ENCODE measurements at places on chromosomes 11 and 22.

- no peak for DNase-seq
These were observed 4.0 kb downstream of the PYGM start for GRCh38 chr11:64755681-64756361.

GRCh38 chr11:2194877-2195755 is 23.5 kb upstream of the TH start:
- no peak for DNase-seq

GRCh38 chr22:35407362-35407761 is 7.4 kb downstream of the MCM5 start:
- DNase-seq, result no peak

DNA sequence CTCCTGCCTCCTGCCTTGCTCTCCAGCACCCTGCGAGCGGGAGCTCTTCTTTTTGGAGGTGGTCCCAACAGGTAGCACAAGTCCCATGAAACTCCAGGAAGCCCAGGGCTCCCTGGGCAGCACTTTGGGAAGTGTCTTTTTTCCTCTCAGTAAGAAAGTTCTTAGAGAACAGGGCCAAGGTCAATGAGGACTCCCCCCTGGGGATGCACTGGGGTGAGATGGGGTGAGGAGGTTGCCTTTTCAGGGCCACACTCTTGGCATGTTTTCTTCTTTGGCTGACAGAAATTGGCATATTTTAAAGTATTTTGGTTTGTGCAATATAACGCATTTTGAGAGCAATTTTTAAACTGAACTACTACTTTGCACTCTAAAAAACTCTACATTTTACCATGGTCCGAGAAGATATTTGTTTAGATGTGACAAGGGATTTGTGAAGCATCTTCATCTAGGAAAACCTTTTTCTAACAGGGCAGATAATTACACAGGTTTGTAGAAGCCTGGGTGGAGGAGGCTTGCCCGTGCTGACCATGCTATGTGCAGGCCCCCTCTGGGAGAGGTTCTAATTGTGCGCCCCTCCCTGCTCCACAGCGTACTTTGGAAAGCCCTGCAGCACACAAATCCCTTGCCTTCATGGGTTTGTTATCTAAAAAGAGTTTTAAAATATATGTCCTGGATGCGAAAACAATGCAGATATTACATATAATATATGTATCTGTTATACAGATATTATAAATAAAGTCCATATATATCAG is 140.4 kb downstream of the WNT7B start:
- DNase-seq, result no peak

- DNase-seq, result peak; percentile 87
These were observed at the start of gene ASRGL1 for GRCh38 chr11:62337303-62338181. Gene ASRGL1 (plus strand): TSS chr11:62337448. CDS start chr11:62337978, 530 bp downstream.

- no peak for DNase-seq
These were observed 53.4 kb upstream of the CRYBB3 start for GRCh38 chr22:25146307-25146706.

DNA sequence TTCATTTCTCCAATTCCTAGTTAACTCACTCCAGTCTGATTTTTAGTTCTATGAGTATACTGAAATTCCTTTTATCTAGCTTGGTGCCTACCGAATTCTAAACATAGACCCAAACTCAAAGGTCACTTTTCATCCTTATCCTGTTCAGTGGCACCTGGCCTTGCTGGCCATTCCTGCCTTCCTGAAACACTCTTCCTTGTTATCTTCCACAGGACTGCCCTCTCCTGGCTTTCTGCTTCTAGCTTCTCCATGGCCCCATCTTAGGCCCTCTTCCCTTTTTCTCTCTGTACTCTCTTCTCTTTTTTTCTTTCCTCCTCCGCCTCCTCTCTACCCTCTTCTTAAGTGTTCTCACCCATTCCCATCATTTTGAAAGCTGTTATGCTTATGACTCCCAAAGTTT is 87.3 kb downstream of the WNT11 start:
- DNase-seq, result no peak

- no peak for DNase-seq
These were observed 164.4 kb downstream of the BRD1 start for GRCh38 chr22:49663311-49663711.

- no peak for DNase-seq
These were observed 1423.9 kb downstream of the BRD1 start for GRCh38 chr22:48403521-48404403.

DNA sequence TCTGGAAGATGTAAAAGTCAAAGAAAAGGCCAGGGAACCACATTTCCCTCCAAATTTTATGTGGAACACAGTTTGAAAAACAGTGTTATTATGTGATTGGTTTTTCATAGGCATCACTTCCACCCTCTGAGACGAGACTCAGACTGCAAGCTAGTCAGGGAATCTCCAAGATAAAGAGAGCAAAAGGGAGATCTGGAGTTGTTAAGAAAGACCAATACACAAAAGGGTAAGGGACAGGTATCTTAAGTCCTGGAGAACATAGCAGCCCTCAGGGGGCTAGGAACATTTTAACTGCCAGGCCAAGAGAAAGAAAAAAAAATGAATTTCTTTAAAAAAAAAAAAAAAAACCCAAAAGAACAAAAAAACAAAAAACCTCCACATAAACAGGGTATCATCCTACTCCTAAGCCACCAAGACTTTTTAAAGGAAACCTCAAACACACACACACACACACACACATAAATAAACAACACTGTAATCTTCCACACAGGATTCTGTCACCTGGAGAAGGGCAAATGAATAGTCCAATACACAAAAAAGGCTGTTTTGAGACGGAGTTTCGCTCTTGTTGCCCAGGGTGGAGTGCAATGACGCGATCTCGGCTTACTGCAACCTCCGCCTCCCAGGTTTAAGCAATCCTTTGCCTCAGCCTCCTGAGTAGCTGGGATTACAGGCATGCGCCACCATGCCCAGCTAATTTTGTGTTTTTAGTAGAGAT is 44.5 kb downstream of the CELF1 start:
- DNase-seq, result no peak

DNA sequence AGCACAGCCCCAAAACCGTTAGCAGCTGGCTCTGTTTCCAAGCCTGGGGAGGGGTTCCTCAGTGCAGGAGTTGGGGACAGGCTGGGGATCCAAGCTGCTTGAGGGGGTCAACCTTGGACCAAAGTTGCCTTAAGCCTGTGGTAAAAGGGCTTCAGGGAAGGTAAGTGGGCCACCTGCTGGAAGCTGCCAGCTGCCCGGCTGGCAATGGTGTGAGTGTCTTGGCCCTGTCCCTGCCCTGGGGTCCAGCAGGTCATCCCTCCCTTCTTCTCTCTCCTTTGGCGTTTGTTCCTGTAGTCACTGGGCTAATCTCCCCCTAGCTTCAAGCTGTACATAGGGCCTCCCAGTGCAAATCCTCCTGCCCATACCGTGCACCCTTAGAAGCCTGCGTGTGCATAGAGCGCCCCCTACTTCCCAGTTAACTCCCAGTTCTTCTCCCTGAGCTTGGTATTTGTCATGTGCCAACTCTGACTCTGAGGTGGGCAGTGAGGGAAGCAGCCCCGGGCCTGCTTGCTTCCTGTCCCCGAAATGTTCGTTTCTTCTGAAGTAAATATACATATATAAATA is 4.4 kb downstream of the TMEM258 start:
- DNase-seq, result peak; percentile 50

DNA sequence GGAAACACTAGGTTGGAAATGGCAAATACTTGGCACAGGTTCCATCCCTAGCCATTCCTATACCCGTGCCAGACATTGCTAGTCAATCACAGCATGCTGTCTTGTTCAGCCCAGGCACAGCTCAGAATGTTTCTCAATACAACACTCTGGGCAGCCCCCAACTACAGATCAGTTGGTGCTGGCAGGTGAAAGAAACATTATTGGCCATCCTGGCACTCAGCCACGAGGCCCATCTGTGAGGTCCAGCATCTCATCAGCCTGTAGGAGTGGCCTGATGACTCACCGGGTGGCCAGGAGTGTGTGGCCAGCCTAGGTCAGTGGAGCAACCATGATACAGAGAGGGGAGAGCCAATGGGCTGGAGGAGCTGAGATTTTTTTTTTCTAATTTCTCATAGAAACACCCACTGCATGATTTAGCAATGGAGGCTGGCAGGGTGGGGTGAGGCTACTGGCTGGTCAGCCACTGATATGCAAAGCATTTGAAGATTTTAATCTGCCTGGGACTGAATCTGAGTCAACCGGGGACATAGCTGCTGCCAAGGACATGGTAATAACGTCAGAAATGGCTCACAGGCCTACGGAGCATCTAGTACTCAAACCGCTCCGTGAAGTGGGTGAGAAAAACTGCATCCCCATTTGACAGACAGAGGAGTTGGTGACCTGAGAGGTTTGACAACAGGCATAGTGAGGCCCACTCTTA is 5.4 kb downstream of the MYO18B start:
- peak; percentile 87 for DNase-seq

DNA sequence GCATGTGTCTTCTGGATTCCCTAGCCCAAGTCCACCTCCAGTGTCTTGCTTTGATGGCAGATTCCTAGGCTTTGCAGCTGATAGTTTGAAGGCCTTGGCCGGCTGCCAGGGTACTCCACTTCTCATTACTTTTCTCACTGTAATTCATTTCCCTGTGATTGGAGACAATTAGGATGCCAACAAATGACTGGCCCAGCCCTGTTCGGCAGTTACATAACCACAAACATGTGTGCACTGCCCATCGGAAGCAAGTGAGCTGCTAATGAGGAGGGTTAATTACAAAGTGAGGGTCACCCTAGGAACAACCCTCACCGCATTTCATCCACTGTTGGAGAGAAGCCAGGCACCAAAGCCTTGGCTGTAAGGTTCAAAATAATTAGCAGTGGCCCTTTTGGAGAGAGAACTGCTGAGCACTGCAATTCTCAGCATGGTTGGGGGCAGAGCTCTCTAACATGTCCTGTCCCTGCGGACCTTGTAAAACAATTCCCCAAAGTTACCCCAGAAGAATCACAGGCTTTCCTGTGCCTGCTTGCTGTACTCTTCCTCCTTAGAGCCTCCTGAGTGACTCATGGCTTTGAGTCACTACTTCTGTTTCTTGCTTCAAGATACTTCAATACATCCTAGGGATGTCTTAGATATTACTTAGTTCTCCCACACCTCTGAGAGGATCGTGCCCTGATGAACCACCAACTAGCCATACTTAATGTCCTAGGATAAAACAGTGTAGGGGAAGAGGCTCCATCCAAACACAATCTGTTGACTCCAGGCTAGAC is 109.7 kb upstream of the GALNT18 start:
- DNase-seq, result no peak

- peak; percentile 86 for DNase-seq
These were observed 12.3 kb upstream of the HDHD5 start for GRCh38 chr22:17171153-17172028.

DNA sequence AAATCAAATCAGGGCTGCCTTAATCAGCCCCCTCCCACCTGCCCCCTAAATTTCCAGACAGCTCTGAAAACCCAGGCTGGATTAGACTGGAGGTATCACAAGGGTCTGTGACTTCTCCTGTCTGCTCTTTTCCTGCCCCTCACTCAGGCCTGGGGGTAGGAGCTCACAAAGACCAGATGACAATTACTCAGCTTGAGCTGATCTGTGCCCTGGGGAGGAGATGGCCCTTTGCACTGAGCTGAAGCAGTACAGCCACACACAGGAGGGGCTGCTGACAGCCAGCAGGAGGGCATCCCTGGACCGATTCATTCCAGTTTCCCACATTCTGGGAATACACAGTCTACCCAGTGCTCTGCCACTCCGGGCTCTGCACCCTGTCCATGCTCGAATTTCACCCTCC is 4.2 kb downstream of the ABCC8 start:
- no peak for DNase-seq
